MG63 (cell line): ENCODE measurements at places on chromosomes 13 and 19.

DNA sequence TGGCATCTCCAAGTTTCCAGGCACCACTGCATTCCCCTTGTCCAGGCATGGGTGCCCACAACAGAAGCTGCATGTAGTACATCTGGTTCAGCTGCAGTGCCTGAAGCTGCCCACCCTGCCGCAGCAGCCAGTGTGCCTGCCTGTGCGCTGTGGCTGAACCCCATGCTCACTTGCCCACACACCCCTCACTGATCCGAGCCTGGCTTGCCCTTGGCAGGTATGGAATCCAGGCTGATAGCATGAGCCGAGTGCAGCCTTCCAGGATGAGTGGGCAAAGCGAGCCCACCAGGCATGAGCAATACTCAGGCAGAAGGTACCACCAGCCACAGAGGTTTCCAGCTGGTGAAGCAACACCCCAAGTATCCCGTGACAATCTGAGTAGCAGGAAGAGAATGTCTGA lies 280.3 kb upstream of the KLF12 start:
- no peak for DNase-seq

GRCh38 chr13:82597747-82598146 lies 1284.5 kb downstream of the SLITRK1 start:
- DNase-seq: no peak

DNA sequence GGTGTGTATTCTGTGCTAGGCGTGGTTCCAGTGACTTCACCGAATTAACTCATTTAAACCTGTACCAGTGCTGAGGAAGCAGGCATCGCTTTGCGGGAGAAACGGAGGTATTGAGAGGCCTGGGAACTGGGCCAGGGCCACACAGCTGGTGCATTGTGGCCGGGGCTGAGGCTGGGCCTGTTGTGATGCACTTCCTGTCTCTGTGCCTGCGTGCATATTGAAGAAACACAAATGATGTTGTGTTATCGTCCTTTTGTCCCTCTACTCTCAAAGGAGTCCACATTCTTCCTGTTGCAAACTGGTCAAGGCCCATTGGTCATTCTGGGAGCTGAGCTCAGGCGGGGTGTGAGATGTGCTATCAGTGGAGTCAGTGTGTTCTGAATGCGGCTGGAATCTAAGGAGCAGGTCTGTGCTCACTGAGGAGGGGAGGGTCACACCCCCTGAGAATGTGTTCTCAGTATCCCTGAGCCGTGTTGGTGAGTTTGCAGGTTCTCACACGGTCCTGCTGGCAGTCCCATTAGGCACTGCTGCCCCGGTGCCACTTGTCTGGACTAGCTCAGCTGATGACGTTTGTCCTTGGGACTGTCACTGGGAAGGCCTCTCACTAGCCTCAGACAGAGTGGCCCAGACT lies 62.1 kb downstream of the ARHGEF7 start:
- DNase-seq: no peak

GRCh38 chr19:36121486-36122124 lies 6.3 kb downstream of the TBCB start:
- no peak for DNase-seq

DNA sequence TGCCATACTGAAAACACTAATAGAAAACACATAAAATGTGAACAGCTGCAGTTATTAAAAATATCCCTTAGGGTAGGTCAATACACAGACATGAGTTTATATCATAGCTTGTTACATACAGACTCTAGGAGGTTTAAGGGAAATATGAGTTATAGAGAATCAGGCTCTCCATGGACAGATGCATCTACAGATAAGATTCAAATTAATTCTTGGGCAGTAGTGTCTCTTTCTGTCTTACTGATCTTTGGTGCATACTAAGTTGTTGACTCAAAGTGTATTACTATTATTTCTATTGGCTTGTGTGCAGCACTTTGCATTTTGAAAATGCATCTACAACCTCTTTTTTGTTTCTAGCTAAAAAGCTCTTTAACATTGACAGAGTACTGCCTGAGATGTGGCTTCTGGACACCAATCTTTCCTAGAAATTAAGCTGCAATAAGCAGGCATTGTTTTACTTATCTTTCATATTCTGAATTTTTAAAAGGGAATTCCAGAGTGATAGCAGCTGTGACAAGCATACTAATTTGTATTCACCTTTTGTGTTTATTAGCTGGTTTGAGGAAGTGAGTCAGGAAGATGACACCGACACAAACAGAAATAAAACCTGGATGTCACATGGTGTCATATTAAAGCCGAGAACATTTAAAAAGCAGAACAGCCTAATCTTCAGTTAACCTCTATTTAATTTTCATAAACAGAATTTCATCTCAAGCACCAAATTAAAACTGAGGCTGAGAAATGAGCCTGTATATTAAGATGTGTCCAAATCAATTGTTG lies 399.0 kb downstream of the PCDH9 start:
- DNase-seq: no peak

DNA sequence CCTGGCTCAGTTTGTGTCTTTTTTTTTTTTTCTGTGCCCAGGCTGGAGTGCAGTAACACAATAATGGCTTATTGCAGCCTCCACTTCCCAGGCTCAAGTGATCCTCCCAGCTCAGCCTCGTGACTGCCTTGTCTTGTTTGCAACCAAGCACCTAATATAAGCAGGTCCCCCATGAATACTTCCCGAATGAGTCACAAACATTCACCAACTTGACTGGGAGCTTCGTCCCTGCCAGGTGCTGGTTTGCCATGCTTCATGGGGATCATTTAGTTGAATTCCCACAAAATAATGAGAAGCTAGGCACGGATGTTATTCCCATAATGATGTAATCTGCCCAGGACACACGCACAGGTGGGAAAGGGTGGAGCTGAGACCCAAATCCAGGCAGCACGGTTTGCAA lies 176.5 kb downstream of the CACNA1A start:
- peak; percentile 16 for DNase-seq

- no peak for DNase-seq
Measured at GRCh38 chr13:91369441-91369831, 21.9 kb downstream of the MIR17HG start.

DNA sequence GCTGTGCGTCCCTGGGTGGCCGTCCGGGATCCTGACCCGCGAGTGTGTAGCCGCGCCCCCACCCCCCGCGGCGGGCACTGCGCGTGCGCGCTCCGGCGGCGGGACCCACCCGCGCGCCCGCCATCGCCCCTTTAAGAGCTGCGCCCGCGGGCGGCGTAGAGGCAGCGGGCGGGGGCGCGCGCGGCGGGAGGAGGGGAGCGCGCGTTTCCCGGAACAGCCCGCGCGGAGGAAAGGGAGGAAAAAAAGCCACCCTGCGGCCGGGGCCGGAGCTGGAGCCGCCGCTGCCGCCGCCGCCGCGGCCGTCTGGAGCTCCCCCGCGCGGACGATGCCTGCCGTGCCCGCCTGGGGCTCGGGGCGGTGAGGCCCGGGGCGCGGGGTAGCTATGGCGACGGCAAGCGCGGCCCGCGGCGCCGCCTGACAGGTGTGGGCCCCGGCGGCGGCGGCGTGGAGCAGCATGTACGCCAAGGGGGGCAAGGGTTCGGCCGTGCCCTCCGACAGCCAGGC lies at the start of gene SSBP4:
Gene SSBP4 (plus strand): TSS at position 204 of the 504 bp plus-strand sequence. CDS start 251 bp downstream, at position 455.
- DNase-seq: peak; percentile 80

DNA sequence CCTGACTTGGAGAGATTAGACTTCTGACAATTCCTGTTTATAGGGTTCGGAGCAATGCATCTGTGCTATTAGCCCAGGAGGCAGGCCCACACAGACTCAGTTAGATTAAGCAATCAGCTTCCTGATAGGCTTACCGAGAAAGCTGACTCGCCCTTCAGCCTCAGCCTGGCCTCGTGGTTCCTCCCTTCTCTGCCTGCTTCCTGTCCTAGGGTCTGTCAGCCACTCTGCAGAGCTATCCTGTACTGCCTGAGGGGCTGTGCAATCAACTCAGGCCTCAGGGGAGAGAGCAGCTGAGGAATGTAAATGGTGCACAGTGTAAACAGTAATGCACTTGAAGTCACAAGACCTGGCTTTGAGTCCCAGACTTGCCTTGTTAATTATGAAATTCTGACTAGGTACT lies 30.7 kb downstream of the HTR2A start:
- peak; percentile 31 for DNase-seq

- peak; percentile 40 for DNase-seq
Measured at GRCh38 chr13:26872525-26873385, 112.2 kb upstream of the GPR12 start.

- DNase-seq: no peak
Measured at GRCh38 chr13:24931450-24932251, 164.3 kb upstream of the PABPC3 start.

GRCh38 chr19:14366529-14366928 lies 14.7 kb upstream of the ADGRE5 start:
- peak; percentile 75 for DNase-seq

DNA sequence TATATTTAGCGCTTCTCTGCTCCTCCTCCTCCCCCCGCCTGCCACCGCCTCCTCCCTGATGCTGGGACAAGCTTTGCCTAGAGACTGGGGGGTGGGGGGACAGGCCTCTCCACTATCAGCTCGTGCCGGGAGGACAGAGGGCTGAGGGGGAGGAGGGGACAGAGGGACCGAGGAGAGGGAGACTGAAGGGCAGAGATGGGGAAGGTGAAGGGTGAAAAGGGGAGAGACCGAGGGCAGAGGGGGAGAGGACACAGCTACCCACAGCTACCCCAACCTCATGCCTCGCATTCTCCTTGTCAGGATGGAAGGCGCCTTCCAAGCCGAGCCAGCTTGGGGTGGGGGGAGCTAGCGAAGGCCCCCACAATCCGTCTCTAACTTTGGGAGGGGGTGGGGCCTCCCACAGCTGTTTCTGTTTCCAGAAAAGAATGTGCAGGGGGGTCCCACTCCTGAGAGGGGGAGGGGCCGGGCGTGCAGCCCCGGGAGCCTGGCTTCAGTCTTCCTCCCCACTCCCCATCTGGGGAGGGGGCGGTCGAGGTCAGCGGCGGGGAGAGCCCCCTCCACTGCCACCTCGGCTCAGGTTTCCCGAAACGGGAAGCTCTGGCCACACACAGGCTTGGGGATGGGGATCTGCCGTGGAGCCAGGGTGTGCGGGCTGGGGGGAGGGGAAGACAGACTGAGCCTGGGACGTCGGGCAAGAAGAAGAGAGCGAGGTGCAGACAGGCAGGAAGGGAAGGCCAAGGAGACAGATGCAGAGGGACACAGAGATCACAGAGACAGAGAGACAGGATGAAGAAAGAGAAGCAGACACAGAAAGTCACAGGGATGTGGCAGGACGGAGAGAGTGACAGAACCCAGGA lies 1.6 kb downstream of the DACT3 start:
- DNase-seq: no peak

DNA sequence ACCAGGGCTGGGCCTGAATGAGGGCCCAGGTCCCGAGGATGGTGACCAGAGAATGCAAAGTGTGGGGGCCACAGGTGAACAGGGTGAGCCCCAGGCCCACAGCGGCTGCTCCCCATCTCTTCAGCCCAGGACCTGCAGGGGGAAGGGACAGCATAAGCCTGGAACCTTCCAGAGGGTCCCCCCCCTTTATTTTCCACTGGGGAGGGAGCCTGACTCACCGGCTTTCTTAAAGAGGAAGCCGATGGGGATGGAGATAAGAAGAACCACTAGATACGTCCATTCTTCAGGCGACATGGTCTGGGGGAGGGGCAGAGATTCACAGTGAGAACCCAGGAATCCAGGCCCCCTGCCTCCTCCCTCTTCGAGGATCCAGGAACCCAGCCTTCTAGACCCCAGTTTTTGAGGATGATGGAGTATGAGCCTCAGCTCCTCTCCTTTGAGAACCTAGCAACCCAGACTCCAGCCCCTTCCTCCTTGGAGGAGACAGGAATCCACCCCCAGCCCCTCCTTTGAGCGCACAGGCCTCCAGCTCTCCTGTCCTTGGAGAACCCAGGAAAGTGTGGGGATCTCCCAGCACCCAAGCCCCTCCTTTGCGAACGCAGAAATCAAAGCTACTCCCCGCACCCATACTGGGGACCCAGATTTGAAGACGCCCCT lies 1.0 kb downstream of the MBOAT7 start:
- DNase-seq: no peak

- DNase-seq: no peak
Measured at GRCh38 chr19:43406297-43406696, 8.4 kb upstream of the TEX101 start.

GRCh38 chr13:105565136-105565727 lies 970.2 kb downstream of the EFNB2 start:
- no peak for DNase-seq

- no peak for DNase-seq
Measured at GRCh38 chr19:1505012-1505411, 7.8 kb downstream of the ADAMTSL5 start.

- DNase-seq: no peak
Measured at GRCh38 chr13:27730191-27730590, 62.1 kb upstream of the GSX1 start.

GRCh38 chr13:86282442-86282841 lies 483.2 kb upstream of the SLITRK6 start:
- DNase-seq: no peak

DNA sequence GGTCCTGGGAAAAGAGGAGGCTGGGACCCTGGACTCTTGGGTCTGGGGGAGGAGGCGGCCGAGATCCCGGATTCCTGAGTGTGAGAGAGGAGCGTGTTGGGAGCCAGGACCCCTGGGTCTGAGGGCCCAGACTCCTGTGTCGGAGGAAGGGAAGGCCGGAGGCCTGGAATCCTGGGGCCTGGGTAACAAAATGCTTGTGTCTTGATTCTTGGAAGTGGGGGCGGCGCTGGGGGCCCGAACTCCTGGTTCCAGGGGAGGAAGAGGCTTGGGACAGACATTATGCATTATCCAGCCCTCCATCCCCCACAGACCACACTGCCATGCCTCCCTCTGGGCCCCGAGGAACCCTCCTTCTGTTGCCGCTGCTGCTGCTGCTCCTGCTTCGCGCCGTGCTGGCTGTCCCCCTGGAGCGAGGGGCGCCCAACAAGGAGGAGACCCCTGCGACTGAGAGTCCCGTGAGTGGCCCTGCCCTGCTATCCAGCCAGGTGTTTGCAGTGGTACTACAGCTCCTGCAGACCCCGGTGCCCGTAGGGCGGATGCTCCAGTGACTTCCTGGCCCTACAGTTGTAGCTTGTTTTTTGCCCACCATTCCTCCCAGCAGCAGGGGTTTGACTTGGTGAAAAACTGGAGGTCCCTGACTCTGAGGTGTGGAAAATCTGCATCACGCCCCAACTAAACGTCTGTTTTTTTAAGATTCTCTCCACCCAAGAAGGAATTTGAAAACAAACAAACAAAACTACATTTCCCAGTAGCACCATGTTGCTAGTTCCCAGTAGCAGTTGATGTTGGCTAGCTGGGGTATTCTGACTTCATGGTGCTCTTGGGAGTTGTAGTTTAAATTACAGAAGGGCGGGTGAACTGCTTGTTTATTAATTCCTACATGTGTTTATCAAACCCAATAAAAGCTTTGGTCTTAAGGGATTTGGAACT lies 630 bp downstream of the NUCB1 start:
- DNase-seq: peak; percentile 10

- DNase-seq: no peak
Measured at GRCh38 chr13:47480951-47481350, 520.1 kb downstream of the SUCLA2 start.

- DNase-seq: peak; percentile 24
Measured at GRCh38 chr19:6250024-6250615, 29.7 kb downstream of the MLLT1 start.

- no peak for DNase-seq
Measured at GRCh38 chr13:23969647-23970046, 72.3 kb upstream of the C1QTNF9B start.
